HT-29 (cell line): ENCODE measurements at places on chromosomes 6 and 20. TPM values are rescaled to one million over a fixed set of nuclear protein-coding genes. Genes with fewer than 3 reads are reported as not detected.

DNA sequence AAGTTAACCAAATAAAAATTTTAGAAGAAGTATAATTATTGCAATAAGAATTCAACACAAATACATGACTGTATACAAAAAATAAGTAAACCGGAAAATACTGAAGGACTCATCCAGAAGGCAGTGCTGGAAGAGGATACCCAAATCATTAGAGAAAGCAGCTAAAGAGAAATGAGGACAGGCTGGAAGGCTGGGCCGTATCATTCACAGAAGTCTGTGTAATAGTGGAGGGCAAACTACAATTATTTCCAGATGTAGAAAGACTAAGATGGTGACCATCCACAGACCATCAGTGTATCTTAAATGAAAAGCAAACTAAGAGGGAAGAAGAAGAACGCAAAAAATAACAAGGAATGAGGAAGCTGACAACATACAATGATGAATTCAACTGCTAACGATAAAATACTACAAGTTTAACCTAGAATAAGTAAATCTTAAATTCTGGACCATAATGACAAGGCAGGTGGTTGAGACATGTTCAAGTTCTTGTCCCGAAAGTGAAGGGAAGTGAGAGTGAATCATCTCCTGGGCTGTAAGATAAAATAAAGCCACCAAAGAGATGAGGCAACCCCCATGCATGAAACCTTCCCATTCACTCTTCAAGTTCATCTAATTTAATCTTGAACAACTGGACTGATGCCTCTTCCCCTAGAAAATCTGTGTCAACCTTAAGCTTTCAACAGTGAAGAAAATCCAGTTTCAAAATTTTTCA, 71.5 kb downstream of the SLC23A2 start:
- DNase-seq = no peak

DNA sequence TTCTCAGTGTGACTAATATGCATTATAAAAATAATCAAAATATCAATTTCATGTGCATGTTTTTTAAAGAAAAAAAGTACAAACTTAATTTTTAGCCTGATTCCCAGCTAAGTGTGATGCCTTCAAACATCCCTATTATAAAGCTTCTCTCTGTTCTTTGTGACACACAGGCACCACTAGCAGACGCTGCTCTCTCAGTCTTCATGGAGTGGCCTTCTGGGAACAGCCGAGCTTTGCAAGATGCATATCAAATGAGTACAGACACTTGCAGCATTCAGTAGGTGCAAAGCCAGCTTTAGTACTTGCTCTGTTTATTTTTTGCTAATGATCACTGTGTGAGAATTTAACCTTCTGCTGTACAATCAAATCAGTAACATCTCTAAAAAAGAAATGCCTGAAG, 340.0 kb downstream of the ADGRB3 start:
- DNase-seq = no peak

- no peak for DNase-seq
These were observed 11.4 kb downstream of the FOXS1 start for GRCh38 chr20:31833931-31834521.

The TCP11 gene
- total RNA-seq = not detected in 2 replicates

The DBNDD2 gene
- total RNA-seq = 66.6 and 84.8 TPM in 2 replicates

The MYL9 gene
- 0.76 TPM in 1 of 2 replicates, not detected in the other for total RNA-seq
